ENCODE measurements at places on chromosomes 3 and 15.

GRCh38 chr3:55373423-55373822, 113.7 kb downstream of the WNT5A start:
- DNase-seq: no peak

DNA sequence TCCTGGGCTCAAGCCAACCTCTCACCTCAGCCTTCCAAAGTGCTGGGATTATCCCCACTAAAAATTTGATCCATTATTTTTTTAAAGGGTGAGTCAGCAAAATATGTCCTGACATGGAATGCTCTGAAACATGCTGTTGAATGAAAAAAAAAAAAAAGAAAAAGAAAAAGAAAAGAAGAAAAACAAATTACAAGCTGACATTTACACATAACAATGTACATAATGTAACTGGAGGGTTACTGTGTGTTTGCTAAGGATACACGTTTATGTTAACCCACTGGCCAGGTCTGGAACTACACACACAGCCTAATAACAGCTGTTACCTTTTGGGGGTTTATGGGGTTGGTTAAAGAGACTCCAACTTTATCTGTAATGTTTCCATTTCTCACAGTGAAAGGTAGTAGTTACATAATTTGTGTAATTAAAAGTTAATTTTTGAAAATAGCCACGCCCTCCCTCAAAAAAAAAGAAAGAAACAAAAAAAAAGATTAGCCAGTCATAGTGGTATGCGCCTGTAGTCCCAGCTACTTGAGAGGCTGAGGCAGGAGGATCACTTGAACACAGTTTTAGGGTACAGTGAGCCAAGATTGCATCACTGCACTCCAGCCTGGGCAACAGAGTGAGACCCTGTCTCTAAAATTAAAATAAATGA, 3.1 kb upstream of the MESP2 start:
- DNase-seq: no peak

DNA sequence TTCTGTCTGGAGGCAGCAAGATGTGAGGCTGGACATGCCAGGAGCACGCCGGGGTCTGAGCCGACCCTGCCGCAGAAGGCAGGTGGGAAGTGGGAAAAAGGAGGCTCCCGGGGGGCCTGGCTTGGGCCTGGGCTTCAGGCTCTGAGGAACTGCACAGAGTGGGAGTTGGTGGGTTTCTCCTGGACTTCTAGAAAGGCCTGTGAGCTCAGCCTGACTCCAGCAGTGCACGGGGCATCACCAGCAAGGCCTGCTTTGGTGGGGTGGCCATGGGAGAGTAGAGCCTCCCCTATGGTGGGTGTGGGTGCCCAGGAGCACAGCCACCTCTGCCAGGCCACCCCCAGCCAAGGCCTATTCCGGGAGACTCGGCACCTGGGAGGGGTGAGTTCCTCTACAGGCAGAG, 18.1 kb upstream of the SLC41A3 start:
- DNase-seq: no peak

DNA sequence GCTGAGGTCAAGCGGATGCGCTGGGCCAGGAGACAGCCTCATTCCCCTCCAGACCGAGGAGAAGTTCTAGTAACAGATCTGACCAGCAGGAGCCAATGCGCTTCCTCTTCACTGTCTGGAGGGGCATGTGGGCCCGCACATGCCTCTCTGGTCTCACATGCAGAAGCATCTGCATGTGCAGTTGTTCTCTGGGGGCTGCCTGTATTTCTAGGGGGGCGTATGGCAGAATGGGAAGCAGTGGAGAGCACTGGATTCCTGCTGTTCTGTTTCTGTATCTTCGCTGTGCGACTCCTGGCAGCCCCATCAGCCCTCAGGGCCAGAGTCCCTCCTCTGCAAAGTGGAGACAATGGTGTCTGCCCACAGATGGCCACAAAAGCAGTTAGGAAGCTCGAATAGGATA, 170.4 kb upstream of the IQSEC1 start:
- DNase-seq: no peak

DNA sequence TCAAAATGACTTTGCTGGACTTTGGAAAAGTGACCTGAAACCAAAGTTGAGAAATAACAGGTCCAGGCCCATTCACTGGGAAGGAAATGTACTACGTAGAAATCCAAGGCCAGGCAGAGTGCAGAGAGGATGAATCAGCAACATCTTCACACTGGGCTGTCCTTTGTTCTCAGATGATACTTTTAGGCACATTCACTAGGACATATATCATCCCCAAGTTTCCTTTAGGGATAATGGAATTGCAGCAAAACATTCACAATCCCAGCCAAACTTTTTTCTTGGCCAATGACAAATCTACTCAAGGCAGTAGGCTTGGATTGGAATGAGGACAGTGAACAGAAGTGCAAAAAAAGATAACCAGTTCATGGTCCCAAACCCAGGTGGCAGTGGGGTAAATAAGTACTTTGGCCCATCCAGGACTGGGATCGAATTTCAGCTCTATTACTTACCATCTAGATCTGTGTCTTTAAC, 75.1 kb downstream of the CLDN11 start:
- DNase-seq: no peak

- no peak for DNase-seq
Observed at GRCh38 chr3:9201266-9201665, 48.2 kb downstream of the SRGAP3 start.

- DNase-seq: no peak
Observed at GRCh38 chr3:12149029-12149428, 9.7 kb downstream of the TIMP4 start.

DNA sequence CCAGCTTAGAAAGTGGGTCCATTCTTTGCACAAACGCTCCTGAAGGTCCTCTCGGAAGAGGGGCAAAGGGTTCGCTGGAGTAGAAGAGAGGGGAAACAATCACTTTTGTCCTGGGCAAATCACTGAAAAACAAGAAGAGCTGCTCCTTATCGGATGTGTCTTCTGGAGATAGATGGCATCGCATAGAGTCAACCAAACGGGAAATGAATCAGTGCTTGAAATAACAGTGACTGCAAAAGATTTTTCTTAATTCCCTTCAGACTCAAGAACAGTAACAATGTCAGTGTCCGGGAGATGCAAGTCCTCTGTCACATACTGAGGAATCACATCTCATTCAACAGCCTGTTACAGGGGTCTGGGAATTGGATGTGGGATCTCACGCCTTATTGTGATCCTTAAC, 78.8 kb upstream of the PCSK6 start:
- DNase-seq: no peak

- no peak for DNase-seq
Observed at GRCh38 chr3:119571230-119571629, 8.1 kb upstream of the ADPRH start.

DNA sequence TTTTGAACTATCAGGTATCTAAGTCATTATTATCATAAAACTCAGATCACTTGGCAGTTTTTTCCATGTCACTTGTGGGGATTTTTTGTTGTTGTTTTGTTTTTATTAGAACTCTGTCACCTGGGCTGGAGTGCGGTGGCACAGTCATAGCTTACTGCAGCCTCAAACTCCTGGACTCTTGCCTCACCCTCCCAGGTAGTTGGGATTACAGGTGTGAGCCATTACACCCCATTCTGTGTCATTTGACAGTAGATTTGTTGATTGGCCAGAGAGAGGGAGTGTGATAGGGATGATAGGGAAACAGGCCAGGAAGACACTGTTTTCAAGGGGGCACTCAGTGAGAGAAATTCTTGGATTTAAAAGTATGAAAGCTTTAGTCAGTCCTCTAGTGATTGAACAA, 54.7 kb upstream of the SCAANT1 start:
- DNase-seq: no peak

- no peak for DNase-seq
Observed at GRCh38 chr15:90074023-90074422, 28.2 kb downstream of the IDH2 start.

GRCh38 chr3:151579571-151580270, 118.9 kb upstream of the IGSF10 start:
- DNase-seq: no peak

DNA sequence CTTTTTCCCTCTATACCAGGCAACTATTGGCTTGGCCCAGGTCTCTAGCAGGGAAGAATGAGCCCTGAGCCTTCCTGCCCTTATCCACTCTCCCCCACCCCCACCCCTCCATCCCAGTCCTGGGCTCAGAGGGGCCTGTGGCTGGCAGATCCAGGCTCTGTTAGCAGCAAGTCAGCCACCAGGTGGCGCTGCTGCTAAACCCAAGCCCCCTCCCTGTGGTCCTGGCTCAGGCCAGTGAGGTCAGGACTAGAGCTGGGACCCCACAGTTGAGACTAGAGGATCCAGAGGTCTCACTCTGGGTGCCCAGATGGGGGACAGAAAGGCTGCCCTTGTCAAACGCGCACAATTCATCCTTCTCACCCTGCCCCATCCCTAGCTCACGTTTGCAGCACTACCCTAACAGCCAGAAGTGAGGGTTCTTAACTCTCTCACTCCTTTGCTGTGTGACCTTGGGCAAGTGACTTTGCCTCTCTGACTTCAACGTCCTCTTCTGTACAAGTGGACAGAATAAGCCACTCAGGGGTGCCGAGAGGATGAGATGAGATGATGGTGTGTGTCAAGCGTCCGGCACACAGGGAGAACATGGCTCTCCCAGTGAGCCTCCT, 46.8 kb upstream of the SLC6A1 start:
- peak; percentile 24 for DNase-seq

GRCh38 chr3:102205647-102206046, 229.2 kb upstream of the ZPLD1 start:
- DNase-seq: no peak

DNA sequence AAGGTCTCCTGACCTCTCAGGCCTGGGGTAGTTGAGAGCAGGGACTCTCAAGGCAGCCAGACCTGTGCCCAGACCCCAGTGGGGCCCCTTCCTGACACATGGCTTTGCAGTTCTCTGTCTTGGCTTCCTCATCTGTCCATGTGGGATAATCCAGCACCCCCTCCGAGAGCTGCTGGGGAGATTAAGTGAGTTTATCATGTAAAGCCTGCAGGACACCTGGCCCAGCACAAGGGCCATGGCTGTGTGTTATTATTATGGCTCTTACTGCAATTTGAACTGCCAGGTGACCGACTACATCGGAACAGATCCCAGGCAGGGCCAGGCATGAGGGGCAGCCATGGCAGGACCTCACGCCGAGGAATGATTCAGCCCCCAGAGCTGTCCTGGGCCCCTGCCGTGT, 12.6 kb downstream of the DUSP7 start:
- DNase-seq: no peak
